Adipocyte (in vitro differentiated cells): ENCODE measurements at places on chromosomes 2 and 18.

DNA sequence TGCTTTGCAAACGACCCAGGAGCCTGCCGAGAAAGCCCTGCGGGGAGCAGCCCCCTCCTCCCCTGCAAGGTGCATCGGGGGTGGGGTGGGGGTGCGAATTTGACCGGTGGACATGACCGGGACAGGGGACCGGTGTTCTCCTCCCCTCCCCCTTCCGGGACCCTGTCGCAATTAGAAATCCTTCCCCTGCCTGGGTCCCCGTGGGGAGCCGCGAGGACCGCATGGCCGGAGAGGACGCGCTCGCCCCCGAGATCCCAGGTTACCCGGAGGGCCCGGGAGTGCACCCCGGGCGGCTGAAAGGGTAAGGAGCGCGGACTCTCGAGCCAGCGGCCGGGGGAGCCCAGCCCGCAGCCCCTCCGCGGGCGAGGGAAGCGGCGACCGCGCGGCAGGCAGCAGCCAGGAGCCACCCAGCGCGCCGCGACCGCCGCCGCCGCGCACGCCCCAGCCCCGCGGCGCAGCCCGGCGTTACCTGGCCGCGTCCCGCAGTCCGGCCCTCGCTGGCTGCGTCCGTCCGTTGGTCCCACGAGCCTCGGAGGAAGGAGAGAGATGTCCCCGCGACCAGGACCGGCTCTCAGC is 482 bp downstream of the DLGAP1 start:
- DNase-seq: no peak

GRCh38 chr2:147366279-147366678 is 478.6 kb upstream of the ACVR2A start:
- DNase-seq: no peak

DNA sequence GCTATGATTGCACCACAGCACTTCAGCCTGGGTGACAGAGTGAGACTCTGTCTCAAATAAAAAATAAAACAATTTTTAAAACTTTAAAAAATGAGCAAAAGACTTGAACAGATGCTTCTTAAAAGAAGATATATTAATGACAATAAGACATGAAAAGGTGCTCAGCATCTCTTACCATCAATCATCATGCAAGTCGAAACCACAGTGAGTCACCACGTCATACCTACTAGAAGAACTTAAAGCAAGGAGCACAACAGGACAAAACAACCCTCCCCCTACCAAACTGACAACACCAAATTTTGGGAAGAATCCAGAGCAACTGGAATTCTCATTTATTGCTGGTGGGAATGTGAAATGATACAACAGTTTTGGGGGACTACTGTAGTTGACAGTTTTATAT is 251.6 kb downstream of the BCL2 start:
- DNase-seq: no peak

GRCh38 chr2:40213619-40214018 is 238.3 kb downstream of the SLC8A1 start:
- no peak for DNase-seq

- DNase-seq: peak; percentile 47
Observed at GRCh38 chr2:226483745-226484619, 315.6 kb downstream of the IRS1 start.

DNA sequence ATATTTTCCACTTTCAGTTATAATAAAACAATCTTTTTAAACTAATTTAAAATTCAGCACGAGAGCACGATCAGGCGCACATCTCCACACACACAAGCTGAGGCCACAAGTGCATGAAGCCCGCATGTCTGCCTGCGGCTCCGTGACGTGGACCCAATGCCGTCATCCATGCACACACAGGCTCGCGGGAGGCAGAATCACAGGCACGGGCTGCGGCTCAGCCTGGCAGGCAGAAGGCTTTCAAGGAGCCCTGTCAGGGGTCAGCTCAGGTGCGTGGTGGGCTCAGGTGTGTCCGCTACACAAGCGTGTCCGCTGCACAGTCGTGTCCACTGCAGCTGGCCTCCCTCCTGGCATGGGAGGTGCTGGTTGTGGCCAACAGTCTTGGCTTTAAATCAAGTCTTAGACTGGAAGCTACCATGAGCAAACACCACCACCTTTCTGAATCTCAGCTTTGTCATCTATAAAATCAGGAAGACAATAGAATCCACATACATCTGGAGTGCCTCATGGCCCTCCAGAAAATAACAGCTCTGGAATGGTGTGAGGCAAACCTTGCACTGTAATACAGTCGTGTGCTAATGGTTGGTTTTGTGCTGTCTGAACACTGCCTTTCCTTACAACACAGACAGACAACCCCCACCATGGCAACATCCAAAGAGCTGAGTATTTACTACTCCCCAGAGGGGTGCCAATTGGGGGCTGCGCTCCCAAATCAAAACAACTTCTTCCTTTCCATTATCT is 210.1 kb downstream of the NDUFA10 start:
- DNase-seq: no peak

GRCh38 chr2:9217838-9218770 is 11.5 kb downstream of the ASAP2 start:
- DNase-seq: no peak

- DNase-seq: no peak
Observed at GRCh38 chr18:7562491-7562890, 4.6 kb upstream of the PTPRM start.

GRCh38 chr18:40782453-40783130 is 1172.4 kb upstream of the PIK3C3 start:
- no peak for DNase-seq

GRCh38 chr2:69011611-69012157 is 1.3 kb upstream of the ANTXR1 start:
- no peak for DNase-seq

DNA sequence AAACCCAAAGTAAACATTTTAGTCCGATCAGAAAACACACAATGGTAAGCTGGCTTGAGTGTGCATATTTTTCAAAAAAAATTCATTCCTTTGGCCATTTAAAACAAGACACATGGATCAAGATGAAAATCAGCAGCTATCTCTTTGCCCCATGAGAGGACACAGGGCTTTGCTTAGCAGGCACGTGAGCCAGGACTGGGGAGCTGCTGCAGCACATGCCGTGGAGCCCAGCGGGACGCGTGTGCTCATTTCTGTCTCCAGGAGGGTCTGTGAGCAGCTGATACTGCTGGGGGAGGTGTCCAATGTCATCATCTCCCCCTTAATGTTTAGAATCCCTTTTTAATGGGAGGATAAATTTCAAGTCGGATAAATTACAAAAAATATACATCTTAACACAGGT is 49.8 kb upstream of the CNGA3 start:
- no peak for DNase-seq

DNA sequence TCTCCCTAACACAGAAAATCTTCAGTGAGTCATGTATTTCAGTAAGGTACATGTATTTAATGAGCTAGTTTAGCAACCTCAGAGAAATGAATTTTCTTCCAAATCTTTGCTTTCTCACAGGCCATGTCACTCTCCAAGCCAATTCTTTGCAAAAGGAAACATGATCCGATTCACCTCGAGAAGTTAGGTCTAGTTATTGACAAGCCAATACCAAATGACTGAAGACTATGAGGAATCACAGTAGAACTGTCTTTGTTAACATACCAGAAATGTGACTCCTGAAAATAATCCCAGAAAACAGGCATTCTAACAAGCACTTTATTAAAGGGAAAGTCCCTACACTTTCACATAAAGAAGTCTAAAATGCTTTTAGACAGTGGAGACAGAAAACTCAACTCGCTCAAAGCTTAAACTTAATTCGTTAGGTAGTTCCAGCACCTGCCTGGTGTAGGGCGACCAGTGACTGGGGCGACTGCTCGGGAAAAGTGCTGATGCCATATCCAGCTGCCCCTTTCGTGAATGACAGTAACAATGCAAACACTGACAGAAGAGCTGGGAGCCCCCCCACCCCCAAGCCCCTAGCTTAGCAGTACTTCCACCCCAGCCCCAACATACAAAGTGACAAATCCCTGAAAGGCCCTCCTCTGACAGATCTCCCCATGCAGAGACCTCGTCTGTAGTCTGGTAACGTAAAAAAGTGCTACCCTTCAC is 1.8 kb downstream of the MEMO1 start:
- DNase-seq: peak; percentile 55

DNA sequence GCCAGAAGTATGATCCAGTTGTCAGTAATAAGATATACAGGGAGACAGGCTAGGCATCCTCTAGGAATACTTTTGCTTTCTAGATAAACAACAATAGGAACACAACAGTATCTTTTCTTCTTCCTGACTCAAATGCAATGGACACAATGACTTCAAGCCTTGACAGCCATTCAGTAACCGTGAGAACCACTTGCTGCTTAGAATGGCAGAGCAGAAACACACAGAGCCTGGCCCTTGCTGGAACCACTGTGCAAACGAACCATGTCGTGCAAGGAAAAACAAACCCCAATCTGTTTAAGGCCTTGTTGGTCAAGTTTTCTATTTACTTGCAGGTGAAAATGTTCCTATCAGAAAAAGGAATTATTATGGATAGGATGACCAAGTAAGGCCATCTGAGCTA is 18.8 kb downstream of the TRIP12 start:
- DNase-seq: no peak

- DNase-seq: no peak
Observed at GRCh38 chr2:13115643-13116042, 398.9 kb downstream of the TRIB2 start.

GRCh38 chr2:109382951-109383350 is 230.8 kb downstream of the SEPTIN10 start:
- DNase-seq: peak; percentile 83

GRCh38 chr2:39007875-39008504 is 112.9 kb downstream of the SOS1 start:
- no peak for DNase-seq

- no peak for DNase-seq
Observed at GRCh38 chr2:120291401-120292311, 39.0 kb downstream of the RALB start.

DNA sequence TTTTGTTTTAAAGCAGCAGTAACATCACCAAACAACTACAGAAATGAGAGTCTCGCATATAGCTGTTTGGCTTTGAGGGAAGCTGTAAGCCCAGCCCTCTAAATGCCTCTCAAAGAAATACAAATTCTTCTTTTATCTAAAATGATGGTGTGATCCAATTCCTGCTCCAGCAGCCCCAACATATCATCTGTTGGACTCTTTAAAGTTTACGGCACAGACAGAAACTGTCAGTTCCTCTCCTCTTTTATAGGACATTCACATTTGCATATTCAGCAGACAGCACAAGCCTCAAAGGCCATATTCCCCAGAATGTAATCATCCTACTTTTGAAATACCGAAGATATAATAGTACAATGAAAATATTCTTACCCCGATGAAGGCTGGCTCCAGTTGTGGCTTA is 216.9 kb upstream of the REV1 start:
- no peak for DNase-seq

DNA sequence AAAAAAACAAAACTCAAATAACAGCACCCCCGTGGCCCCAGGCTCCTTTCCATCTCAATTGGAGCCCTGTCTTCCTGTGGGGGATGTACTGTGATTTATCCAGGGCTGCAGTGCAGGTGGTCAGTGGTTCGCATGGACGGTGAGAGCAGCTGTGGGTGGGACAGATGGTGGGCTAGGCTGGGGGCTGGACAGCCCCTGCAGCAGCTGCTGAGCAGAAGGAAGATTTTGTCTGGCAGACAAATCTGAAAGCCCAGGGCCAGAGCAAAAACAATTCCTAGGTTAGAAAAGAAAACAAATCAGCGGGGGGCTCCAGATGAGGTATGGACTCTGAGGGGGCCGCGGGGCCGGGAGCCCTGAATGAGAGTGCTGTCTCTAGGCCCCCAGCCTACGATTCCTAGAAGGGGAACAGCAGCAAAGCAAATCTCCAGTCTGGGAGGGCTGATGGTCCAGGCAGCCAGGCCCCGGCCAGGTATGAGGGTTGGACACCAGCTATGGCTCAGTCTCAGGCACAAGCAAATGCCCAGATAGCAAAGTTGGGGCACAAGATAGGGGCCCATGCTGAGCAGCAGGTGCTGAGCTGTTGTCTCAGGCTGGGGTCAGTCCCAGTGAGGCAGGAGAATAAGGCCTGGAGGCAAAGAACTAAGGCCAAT is 45.4 kb downstream of the SOWAHC start:
- no peak for DNase-seq

GRCh38 chr2:174016447-174016846 is 51.3 kb upstream of the SP3 start:
- DNase-seq: no peak

DNA sequence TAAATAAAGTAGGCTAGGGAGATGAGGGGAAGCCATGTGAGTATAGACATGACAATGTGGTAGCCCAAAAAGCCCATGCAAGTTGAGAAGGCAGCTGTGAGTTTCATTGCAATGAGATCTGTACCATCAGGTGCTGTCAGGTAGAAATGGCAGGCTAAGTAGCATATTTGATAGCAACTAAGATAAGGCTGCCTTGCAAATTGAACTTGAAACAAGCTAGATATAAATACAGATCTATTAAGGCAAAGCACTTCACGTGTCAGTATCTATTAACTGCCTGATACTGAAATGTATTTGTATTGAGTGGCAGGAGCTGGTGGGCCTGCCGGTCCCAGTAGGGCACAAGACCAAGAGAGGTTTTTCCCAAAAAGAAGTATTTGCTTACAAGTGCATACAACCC is 419.9 kb downstream of the TDRD15 start:
- no peak for DNase-seq

DNA sequence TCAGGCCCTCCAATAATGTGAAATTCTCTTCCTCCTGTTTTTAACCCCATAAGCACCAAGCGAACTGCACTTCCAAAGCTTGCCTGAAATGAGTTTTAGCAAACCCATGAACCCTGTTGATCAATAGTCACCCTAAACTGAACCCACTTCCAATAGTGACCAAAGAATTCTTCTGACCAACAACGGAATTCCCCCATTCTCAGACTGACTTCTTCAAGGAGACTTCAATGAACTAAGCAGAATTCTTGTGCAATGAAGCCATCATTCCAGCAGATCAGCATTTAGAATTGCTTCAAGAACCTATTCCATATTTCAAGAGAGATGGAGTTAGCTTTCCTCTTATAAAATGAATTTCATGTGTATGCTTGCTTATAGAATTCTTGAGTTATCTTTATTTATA is 176.9 kb upstream of the FN1 start:
- peak; percentile 75 for DNase-seq

- DNase-seq: peak; percentile 4
Observed at GRCh38 chr18:34492652-34493051, 217.4 kb upstream of the DTNA start.

DNA sequence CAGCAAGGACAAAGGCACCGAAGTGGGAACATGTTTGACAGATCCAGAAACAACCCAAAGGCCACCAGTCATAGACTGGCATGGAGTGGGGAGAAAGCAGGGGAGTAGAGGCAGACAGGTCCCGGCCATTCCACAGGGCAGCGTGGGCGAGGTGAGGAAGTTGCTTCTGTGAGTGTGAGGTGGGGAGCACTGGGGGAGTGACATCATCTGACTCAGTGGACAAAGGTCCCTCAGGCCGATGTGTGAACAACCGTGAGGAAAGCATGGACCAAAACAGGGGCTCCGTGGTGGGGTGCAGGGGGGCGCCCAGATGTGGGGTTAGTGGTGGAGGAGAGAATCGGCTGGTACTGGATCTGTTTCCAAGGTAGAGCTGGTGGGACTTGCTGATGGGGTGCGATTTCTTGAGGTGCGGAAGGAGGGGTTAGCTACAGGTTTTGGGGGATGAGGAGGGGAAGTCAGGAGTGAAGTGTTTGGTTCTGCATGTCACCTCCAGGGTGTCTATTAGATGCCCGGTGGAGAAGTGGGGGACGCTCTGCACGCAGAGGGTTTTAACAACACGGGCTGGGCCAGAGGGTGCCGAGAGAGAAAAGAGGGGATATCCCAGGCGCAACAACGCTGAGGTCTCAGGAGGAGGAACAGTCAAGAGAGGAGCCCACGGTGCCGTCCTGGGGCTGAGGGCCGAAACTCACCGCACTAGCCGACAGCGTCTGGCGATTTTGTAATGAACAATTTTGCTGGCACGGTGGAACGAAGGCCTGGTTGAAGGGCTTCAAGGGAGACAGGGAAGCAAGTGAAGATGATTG is 2.5 kb upstream of the SFT2D3 start:
- DNase-seq: no peak
